Activated naive CD4-positive, alpha-beta T cell treated with anti-CD3 and anti-CD28 coated beads, Interleukin-2, amount 50 U/mL, for 16 hours (primary cell): ENCODE measurements at places on chromosomes 6 and 20.
A peak's percentile ranks its signal among the peaks of the same experiment; 100 is the strongest.

- peak; percentile 64 for DNase-seq
Observed at GRCh38 chr6:34189806-34190503, 44.1 kb upstream of the GRM4 start.

- no peak for DNase-seq
Observed at GRCh38 chr6:151071295-151071694, 168.5 kb upstream of the AKAP12 start.

GRCh38 chr20:45782890-45783289 lies 8.8 kb downstream of the WFDC3 start:
- DNase-seq, result no peak

- no peak for DNase-seq
Observed at GRCh38 chr20:51271931-51272330, 249.0 kb upstream of the KCNG1 start.

- DNase-seq, result no peak
Observed at GRCh38 chr6:77463861-77464494, 687 bp upstream of the HTR1B start.

GRCh38 chr6:90179190-90180169 lies 117.2 kb downstream of the BACH2 start:
- DNase-seq, result no peak
